Mucosa of descending colon (tissue), 3 donors: ENCODE measurements at places on chromosomes 1 and 21. TPM values are rescaled to one million over a fixed set of nuclear protein-coding genes. Genes with fewer than 3 reads are reported as not detected.

ATF3 gene
- total RNA-seq = 121 TPM

AMY2A gene
- total RNA-seq = 0.76 TPM

GRCh38 chr1:203225071-203225470, 4.4 kb downstream of the CHIT1 start:
- no peak for DNase-seq

DNA sequence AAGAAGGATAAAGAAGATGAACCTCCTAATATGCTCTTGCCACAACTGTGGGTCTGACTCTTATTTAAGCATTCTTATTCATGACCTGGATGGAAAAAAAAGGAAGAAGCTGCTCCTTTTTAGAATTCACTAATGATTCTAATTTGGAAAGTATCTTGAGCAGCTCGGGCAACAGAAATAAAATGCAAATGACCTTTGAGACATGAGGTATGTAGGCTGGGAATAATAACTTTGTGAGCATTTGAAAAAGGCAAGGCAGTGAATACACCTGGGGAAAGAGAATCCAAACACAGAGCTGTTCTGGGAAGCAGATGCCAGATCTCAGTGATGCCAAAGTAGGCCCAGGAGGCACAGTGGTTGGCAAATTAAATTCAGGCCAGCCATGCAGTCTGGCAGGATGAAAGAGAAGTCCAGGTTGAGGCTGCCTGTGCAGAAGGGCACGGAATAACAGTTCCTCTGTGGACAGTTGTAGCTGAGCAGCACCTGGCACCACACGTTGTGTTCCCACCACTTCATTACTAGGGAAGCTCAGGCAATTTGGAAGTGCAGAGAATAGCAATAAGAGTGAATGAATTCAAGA, 320.8 kb upstream of the ST6GALNAC5 start:
- DNase-seq = no peak

DNA sequence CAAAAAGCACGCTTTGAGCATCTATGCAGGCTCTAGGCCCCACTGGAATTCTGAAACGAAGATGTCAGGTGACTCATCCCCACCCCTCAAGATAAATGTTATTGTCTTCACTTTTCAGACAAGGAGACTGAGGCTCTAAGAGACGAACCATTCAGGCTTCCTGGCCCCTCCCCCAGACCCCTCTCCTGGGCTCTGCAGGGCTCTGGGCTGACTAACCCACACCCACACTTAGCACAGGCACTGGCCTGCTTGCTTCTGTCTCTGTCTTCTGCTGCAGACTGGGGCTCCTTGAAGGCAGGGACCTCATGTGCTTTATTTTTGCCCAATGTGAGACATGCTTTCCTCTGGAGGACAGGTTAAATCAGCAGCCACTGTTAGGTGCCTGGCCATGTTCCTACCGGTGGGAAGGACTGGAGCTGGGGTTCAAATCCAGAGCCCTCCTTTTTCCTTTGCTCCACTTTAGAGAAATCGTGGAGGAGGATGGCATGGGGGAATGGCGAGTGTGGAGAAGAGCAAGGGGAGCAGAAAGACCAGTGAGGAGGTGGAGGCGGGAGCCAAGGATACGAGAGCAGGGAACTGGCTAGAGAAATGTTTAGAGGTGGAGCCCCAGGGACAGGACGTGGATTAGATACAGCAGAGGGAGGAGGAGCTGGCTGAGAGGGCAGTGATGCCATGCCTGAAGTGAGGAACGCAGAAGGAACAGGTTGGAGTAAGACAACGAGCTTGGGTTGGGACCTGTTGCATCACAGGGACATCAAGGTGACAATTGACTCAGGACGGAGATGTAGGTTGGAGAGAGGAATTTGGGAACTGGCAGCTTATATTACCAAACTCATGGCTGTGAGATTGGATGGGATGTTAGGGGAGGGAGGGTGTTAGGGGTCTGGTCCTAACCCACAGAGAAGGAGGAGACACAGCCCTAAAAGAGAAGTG, 1.7 kb downstream of the TMEM125 start:
- DNase-seq = no peak

PIK3CD gene
- 11.7 TPM for total RNA-seq

DNA sequence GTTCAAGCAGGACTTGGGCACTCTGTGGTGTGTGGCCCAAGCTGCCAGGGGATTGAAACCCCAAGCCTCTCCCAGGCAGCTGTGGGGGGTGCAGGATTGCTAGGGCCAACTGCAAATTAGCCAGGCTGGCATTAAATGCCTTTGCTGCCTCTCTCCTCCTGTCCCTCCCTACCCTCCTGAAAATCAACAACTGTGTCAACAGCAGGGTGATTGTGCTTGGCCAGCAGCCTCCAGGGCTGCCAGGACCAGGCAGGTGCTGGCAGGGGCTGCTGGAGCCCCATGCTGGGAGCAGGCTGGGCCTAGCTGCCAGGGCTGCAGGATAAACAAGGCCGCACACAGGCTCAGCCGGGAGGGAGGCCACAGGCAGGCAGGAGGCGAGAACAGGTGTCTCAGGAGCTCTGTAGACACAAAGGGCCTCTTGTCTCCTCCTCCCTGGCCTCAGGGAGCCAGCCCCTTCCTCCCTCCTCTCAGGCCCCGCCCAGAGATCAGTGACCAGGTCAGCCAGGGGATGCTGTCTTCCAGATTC, 11.4 kb downstream of the SOX13 start:
- peak; percentile 79 for DNase-seq

ZMYND12 gene
- total RNA-seq = 1.2 TPM

DNA sequence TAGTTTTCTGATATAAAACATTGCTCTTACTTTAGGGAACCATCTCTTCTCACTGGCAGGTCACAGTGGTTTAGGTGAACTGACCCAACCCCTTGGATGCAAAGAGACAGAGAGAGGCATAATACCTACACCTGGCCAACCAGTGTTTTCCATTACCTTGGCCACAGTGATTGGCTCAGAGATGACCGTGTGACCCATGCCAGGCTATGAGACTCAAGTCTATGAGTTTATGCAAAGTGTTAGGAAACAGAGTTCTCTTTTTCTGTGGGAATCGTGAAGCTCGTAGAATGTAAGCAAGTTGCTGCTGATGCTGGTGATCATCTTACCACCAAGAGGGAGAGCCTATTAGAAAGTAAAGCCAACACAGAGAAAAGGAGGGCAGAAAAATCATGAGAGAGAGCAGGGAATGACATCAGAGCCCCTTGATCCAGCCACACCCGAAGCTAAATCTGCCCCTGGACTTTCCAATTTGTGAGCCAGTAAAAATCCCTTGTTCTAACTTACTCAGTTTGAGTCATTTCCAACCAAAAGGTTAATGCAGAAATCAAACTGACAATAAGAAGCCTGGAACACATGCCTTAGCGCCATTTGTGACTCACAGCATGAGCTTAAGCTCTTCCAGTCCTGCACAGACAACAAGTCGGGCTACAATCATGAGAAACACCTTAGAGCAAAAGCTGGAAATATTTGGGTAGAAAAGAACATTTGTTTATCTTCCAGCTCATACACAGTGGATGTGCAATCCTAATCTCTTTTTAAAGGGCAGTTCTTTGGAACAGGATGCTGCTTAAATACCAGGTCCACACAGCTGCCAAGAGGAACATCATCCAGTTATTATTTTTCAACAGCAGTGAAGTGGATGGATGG, 81.3 kb upstream of the KAZN start:
- no peak for DNase-seq

- DNase-seq = no peak
Measured at GRCh38 chr1:64458915-64459314, 11.0 kb upstream of the CACHD1 start.

SH2D1B gene
- 1.0 TPM for total RNA-seq

DNA sequence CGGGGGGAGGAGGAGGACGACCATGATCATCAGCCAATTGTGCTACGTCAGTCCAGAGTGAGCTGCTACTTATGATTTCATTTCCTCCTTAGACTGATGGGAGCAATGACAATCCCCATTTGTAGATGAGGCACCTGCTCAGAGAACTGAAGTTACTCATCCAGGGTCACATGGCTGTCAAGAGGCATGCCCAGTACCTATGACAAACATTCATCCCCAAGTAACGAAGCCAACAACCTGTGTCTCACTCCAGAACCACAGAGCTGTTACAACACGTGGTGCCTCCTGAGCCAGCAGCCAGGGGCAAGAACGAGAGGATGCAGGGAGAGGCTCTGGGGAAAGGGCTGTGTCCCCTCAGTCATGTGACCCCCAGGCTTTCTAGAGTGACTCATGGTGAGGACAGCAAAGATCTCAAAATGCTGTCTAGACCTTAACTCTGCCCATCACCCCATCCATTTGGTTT, 93.6 kb downstream of the SIM2 start:
- no peak for DNase-seq

GRCh38 chr1:63674865-63675419, 81.7 kb downstream of the PGM1 start:
- no peak for DNase-seq

DNA sequence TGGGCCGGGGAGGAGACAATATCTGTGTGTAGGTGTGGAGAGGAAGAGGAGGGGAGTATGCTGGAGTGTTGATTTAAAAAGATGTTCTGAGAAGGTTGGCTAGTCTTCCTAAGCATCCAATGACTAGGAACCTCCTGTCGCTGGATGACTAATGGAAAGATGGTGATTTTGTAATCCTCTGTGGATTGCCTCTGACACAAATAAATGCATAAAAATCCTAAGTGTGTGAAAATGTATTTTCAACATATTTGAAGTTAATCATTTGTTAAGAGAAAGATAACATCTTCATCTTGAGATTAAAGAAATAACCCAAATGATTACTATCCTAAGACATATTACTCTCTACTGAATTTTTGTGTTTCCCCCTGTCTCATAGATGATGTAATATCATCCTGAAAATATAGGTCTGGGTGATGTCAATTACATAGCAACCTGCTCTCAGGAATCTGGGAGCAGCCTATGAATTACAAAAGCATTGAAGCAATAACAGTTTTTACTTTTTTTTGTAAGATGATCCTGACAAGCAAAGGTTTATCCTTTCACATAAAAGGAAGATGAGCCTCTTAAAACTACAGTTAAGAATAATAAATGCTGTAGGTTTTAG, 220.5 kb upstream of the MAP1LC3C start:
- no peak for DNase-seq

IL20 gene
- not detected for total RNA-seq

DNA sequence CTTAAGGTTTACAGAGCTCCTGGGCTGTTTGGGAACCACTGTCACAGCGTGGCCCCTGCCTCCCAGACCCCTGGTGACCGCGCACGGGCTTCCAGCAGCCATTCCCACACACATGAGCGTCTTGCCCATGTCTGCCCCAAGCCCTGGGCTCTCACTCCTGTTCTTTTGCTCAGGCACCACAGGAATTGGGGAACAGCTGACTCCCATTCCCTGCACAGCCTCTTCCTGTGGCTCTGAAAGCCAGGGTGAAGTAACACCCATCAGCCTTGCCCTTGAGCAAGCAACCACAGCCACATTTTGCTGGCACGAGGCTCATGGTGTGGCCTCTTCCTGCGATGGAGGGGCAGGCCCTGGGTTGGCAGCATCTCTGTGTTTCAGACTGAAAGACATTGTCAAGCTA, 14.3 kb upstream of the GPR157 start:
- DNase-seq = no peak

GRCh38 chr1:152870831-152871730, 7.0 kb upstream of the SMCP start:
- no peak for DNase-seq

GRCh38 chr1:78009836-78010235, 5.1 kb downstream of the DNAJB4 start:
- no peak for DNase-seq

MYBPH gene
- total RNA-seq = not detected

- peak; percentile 74 for DNase-seq
Measured at GRCh38 chr21:45224189-45224938, 63.3 kb downstream of the POFUT2 start.

DNA sequence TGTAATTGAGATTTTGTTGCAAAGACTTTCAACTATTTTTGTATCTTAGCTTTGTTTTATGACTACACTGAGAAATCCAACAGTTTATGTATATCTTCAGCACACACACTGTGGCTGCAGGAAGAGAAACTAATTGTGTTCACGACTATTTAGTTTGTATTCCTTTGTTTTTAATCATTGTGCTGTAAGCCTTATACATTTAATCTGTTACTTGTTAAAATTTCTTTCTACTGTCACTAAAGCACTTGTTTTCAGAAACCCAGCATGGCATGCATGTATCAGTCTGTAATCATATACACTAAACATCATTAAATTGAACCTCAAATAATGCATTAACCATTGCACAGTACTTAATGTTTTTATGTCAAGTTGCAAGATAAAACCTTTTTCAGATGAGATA, 656 bp downstream of the ANGPTL1 start:
- DNase-seq = no peak

- no peak for DNase-seq
Measured at GRCh38 chr1:236009857-236010256, 55.0 kb downstream of the NID1 start.

- DNase-seq = no peak
Measured at GRCh38 chr1:7404046-7404742, 366.9 kb upstream of the VAMP3 start.

GRCh38 chr1:114585231-114585630, 3.8 kb upstream of the BCAS2 start:
- no peak for DNase-seq

CD1E gene
- total RNA-seq = not detected

DNA sequence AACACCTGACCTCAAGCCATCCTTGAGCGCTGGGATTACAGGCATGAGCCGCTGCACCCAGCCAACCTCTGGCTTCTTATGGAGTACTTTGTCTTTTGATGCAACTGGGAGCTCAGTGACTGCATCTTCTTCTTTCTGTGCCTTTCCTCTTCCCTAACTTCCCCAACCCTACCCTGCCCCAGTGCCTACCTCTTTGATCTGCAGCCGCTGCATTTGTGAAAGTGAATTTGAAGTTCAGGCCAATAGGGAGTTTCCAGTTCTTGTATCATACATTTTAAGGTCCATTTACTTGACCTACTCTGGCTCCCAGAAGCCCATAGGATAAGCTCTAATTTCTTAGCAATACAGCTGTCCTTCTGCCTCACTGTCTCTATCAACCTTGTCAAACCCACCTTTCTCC, 52.2 kb downstream of the KCNC4 start:
- DNase-seq = no peak

- DNase-seq = no peak
Measured at GRCh38 chr21:27545754-27546349, 579.0 kb upstream of the ADAMTS5 start.

- no peak for DNase-seq
Measured at GRCh38 chr1:234208791-234209190, 164.5 kb upstream of the COA6 start.

LCE1F gene
- total RNA-seq = not detected

DNA sequence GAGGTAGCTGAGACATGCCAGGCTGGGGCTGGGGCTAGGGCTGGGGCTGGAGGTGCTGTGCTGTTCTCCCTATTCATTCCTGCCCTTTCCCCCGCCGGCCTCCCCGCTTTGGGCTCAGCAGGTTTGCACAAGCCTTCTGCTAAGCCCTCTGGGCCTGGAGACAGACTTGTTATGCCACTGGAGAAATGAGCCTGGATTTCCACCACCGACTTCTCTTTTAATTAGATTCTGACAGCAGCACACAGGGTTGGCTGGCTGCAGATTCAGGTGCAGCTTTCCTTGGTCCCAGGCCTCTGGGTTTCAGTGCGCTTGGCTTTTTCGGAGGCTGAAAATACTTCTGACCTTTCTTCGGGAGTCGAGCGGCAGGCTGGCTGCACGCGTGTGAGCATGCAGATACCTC, 71.5 kb upstream of the ACTL8 start:
- DNase-seq = no peak

LRP8 gene
- 6.5 TPM for total RNA-seq

TIE1 gene
- total RNA-seq = 8.0 TPM

CLCA4 gene
- 1,343 TPM for total RNA-seq

OR2G6 gene
- total RNA-seq = not detected

GRCh38 chr1:204361781-204362180, 2.1 kb upstream of the PLEKHA6 start:
- no peak for DNase-seq

- DNase-seq = peak; percentile 35
Measured at GRCh38 chr21:32578107-32578691, 7.1 kb downstream of the TCP10L start.
